ENCODE measurements at places on chromosomes 2 and 18. TPM values are rescaled to one million over a fixed set of nuclear protein-coding genes. Genes with fewer than 3 reads are reported as not detected.

The UGT1A10 gene
- total RNA-seq, result not detected

- no peak for DNase-seq
Observed at GRCh38 chr18:43720041-43720440, 442.8 kb upstream of the SYT4 start.

DNA sequence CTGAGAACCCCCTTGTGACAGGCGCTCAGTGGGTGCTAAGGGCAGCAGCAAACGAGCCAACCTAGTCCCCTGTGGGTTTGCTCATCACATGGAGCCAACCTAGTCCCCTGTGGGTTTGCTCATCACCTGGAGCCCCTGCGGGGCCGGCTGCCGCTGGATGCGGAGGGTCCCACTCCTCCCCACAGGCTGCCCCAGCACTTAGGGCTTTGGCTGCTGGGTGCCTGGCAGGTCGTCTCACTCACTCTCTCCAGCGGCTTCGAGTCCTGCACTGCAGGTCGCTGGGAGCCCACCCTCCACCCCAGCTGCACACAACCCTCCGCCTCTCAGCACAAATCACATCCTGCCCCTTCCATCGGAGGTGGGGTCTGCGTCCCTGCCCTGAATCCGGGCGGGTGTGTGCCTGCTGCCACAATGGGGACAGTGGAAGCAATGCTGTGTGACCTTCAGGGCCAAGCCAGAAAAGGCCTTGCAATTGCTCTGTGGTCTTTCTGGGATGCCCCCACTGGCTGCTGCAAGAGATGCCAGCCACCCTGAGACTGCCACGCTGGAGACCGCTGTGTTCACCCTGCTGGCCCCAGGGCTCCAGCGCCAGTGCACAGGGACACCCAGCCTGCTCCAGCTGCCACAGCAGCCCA, 248.1 kb upstream of the SALL3 start:
- DNase-seq, result no peak

- no peak for DNase-seq
Observed at GRCh38 chr2:120599656-120600055, 136.0 kb upstream of the GLI2 start.

DNA sequence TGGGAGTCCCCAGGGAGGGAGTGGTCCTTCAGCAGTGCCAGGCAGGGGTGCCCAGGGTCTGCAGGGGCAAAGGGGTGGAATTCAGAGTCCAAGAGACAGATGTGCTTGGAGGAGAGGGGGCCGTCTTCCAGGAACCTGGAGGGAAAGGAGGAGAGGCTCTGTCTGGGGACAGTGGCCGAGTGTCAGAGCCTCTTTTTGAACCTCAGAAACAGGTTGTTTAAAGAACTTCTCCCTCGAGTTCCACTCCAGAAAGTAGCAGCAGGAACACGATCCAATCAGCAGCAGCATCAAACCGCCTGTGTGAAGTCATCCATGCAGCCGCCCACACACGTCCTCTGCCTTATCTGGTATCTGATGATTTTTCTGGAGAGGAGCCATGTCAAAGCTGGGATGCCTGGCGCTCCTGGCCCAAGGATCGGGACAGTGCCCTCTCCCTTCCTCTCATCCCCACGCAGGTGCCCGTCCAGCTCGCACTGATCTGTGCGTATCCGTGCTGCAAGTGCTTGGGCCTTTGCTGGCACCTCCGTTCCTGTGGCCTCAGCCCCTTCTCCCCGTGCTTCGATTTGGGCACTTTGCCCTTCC, 205.1 kb downstream of the NDUFA10 start:
- no peak for DNase-seq

GRCh38 chr18:36760598-36760997, 68.2 kb downstream of the TPGS2 start:
- DNase-seq, result no peak

DNA sequence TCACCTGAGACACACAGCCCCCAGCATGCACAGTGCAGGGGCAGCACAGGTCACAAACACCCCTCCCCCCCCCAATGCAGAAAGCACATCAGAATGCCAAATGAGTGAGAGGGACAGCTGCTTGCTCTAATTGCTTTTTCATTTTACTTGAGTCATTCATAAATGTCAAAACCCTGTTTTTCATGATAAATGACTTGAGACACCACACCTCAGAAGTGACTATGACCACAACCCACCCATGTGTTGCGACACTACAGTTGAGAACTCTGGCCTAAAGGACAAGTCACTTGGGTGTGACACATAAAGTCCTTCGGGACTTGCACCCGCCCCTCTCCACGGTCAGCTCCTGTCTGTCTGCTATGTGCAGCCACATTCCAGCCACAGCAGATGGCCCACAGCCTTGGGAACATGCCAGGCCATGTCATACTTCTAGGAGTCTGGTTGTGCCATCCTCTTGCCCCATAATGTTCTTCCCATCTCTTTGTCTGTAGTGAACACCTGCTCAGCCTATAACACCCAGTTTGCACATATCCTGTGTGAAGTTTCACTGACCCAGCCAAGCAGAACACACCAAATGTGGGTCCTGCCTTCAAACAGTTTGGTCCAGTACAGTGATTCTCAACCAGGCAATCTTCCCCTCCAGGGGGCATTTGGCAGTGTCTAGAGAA, 30.2 kb upstream of the RIOK3 start:
- peak; percentile 91 for DNase-seq

- DNase-seq, result no peak
Observed at GRCh38 chr2:161052214-161052613, 108.0 kb upstream of the TANK start.

- no peak for DNase-seq
Observed at GRCh38 chr2:160928854-160929301, 231.3 kb upstream of the TANK start.

The PLEK gene
- total RNA-seq, result not detected

DNA sequence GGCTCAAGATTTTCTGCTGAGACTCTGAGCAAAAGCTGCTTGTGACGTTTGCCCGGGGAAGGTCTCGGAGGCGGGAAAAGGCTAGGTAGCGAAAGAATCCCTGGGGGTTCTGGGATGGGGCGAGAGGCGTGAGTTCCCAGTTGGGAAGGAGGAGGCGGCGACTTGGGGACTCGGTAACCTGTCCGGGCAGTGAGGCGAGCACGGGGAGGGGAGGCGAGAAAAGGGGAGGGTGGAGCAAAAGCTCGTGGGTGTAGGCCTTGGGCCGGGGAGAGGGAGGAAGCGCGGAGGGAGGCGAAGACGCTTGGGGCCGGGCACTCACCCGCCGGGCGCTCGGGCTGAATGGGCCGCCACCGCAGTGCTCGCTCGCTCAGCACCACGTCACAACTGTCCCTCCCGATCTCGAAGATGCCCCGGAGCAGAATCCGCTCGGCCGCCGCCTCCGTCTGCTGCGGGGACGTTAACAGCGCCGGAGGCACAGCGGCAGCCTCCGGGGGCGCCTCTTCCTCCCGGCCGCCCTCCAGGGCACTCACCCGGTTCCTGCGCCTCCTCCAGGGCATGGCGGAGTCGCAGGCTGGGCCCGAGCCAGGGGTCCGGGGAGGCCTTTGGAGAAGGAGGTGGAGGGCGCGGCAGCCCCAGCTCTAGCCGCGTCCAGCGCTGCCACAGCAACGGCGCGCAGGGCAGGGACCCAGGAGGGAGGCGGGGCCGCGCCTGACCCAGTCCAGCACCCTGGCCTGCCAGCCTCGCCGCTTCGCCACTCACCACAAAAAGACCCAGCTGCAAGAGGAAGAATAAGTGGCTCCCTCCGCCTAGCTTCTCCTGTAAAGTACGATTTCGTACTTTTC, at the start of gene CERKL:
Gene CERKL (minus strand): TSS at position 656 of the 842 bp plus-strand sequence. CDS start 99 bp downstream, at position 557.
- peak; percentile 76 for DNase-seq

DNA sequence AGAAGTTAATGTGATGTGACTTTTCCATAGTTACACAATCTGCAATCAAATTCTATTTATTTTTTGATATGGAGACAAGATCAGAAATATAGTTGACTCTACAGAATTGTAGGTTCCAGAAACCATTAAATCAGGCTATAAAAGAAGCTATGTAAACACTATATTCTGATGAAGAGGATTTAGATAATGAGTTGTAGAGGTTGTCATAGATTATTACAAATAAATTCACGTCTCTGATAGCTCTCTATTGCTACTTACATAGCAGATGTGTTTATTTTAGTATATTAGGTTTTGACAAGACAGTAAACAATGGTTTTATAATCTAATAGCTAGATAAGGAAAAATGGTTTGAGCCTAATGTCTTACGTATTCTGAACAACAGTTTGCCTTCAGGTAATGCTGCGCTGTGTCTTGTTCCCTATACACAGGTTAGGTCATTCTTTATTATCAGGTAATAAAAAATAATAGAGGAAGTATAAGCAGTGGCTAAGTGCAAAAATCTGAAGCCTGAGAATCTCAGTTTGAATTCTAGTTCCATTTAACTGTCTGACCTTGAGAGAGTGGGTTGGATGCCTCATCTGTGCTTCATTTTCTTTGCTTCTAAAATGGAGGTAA, 93.4 kb downstream of the PPP1R1C start:
- DNase-seq, result peak; percentile 43

GRCh38 chr2:38697116-38697840, 31.4 kb downstream of the GALM start:
- no peak for DNase-seq

GRCh38 chr2:72084584-72084976, 63.1 kb downstream of the CYP26B1 start:
- DNase-seq, result no peak

GRCh38 chr2:200741468-200742202, 70.1 kb upstream of the BZW1 start:
- DNase-seq, result peak; percentile 60

The RFX8 gene
- 0.77 TPM for total RNA-seq

GRCh38 chr2:236848501-236848900, 237.2 kb upstream of the COPS8 start:
- DNase-seq, result no peak

- DNase-seq, result no peak
Observed at GRCh38 chr2:74413001-74413698, 8.3 kb downstream of the C2orf81 start.

GRCh38 chr2:23478087-23478932, 93.3 kb downstream of the KLHL29 start:
- DNase-seq, result no peak

The INO80B gene
- 26.2 TPM for total RNA-seq

DNA sequence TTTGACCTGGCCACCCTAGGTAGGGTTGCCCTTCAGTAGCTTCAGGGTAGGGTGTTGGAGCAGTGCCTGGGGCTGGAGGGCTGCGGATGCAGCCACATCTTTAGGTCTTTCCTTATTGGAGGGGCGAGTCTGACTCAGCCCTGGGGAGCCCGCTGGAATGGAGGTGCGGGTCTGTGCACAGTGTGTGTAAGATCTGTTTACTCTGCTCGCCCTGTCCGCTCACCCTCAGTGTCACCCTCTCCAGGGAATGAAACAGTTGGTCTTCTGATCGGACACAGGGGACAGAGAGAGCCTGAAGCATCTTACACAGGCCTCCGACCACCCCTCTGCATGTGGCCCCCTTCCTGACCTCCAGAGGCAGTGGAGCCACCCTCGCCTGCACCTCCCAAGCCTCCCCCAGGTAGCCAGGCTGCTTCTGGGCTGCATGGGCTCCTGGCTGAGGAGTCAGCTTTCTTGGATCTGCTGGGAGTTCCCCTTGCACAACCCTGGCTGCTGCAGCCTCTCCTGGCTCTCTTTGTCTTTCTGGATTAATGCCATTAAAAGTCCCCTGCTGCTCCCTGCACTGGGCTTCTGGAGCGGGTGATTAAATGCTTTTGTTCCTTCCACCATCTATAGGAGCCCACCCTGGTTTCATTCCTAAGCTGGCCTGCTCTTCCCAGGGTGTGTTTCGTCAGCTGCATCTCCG, 82.6 kb downstream of the ASB1 start:
- no peak for DNase-seq

Data from PC-3 (cell line).